Eye (tissue), 1 donor: ENCODE measurements at places on chromosomes 3 and 15.

GRCh38 chr3:186333256-186333655 lies 28.8 kb downstream of the DGKG start:
- no peak for DNase-seq

- DNase-seq, result peak; percentile 75
Measured at GRCh38 chr15:98823012-98823458, 174.7 kb downstream of the IGF1R start.

GRCh38 chr3:123286308-123287023 lies 84.7 kb downstream of the SEC22A start:
- peak; percentile 76 for DNase-seq

DNA sequence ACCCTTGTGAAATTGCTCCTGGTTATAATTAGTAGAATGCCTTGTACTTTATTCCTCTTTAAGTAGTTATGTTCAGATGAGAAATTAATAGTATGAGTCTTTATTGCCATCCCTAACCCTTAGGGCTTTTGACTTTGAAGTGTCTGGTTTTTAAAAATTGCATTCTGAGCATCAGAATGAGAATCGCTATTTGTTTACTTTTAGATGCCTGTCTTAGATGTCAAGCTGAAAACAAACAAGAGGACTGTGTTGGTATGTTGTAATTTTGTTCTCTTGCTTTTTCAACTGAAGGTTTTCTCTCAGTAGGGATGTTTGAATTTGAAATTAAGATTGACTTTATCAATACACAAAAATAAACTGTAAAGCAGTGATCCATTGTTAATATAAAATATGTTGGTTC lies 5.2 kb downstream of the RNF7 start:
- no peak for DNase-seq

DNA sequence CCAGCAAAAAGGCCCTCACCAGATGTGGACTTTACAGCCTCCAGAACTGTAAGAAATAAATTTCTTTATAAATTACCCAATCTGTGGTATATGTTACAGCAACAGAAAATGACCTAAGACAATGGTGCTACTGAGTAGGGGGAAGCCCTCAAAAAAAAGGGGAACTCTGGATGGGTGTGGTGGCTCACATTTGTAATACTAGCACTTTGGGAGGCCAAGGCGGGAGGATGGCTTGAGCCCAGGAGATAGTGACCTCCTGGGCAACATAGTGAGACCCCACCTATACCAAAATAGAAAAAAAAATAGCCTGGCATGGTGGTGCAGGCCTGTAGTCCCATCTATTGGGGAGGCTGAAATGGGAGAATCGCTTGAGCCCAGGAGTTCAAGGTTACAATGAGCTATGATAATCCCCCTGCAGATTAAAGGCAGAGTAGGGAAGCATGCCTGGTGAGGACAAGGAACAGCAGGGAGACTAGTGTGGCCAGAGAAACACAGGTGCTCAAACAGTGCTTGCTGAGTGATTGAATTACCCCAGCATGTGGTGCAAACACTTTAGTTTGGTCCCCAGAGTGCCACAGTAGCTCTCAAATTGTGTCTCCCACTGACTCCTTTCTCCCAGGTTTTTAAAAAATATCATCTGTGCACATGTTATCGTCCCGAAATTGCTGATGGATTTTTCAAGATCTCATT lies 13.9 kb upstream of the USP3 start:
- DNase-seq, result no peak

- no peak for DNase-seq
Measured at GRCh38 chr3:18207226-18207625, 217.9 kb downstream of the SATB1 start.

- no peak for DNase-seq
Measured at GRCh38 chr3:71487418-71487817, 96.1 kb downstream of the FOXP1 start.

DNA sequence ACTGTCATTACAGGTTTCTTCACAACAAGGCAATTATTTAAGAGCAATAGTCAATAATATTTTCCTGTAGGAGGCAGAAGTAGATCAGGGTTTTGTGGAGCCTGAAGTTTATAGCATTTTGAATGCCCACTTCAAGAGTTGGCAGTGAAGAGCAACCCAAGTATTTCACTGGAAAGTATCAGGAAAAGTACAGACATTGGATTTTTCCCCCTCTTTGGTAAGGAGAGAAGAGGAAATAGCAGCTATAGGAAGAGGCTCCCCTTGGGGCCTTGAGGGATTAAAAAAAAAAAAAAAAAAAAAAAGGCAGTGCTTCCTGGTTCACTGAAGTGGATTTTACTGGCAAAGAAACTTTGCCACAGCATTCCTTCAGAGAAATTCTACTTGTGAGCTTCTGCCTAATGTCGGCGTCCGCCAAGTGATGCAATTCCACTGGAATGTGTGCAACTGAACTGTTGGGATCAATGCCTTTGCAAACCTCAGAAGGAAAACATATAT lies 5.7 kb upstream of the CNTN6 start:
- DNase-seq, result peak; percentile 60

- no peak for DNase-seq
Measured at GRCh38 chr3:139198929-139199328, 144.9 kb upstream of the MRPS22 start.

- no peak for DNase-seq
Measured at GRCh38 chr15:94238539-94239118, 7.3 kb downstream of the MCTP2 start.

DNA sequence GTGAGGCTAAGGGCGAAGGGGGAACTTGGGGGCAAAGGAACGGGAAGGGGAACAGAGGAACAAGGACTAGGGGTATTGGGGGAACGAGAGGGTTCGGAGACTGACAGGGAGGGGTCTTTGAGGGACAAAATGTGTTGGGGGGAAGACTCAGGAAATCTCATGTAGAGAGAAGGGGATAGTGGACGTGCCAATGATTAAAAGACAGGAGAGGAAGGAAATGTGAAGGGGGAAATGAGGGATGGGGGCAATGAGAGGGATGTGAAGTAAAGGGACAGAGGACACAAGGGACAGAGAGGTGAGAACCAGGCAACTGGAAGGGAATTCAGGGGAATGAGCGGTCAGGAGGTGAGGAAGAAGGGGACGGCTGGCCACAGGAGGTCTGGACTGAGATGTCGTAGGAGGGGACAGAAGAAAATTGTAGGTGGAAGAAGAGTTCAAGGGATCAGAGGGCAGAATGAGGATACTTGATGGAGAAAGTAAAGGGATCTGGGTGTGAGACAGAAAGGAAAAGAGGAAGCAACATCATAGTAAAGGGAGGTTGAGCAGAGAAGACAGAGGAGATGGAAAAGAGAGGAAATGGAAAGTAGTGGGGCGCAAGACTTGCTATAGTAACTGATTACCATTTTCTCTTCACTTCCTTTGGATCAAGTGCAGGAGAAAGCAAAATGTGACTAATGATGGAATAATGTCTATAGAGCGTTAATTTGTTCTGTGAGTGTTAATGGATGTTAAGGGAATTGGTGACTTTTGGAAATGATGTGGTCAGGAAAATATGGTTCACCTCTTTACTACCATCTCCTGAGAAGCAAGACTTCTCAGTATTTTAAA lies 749 bp downstream of the RAB8B start:
- DNase-seq, result peak; percentile 65

DNA sequence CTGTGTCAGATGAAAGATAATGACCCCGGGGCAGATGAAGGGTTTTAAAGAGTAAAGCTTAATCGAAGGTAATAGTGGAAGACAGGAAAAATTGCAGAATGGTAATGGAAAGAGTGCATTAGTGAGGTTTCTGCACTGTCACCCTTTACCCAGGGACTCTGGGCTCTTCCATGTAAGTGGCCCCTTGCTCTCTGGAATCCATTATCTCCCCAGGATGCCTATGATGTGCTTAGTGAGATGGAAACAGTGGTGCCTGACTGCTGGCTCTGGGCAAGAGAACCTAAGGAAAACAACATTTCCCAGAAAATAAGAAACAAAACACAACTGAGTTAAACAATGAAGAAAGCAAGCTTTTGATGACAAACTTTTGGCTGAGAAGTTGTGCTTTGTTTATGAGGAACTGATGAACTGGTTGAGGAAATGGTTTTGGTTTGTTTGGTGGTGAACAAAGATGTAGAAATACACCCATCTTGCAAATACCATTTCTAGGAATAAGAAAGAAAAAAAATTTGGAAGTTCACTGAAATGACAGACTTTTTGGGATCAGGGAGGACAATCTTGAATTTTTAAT lies 119.9 kb upstream of the RASGRP1 start:
- peak; percentile 79 for DNase-seq

DNA sequence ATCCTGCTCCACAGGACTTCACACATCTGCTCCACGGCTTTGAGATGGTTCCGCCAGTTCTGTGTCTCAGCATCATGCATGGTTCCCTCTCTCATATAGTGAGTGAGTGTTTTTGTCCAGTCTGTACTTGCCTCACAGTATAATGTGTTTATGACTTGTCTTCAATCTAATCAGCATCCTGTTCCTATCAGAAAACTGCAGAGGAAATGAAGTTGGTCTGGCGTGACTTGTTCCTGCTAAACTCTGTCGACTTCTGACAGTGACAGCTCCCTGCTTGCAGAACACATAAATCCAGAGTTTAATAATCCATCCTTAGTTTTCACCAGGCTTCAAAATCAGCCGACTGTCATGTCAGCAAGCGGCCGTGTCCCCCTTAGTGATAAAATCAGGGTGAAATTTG lies 222.3 kb downstream of the SLCO3A1 start:
- no peak for DNase-seq

GRCh38 chr3:10249833-10250232 lies 1.6 kb downstream of the TATDN2 start:
- no peak for DNase-seq

GRCh38 chr3:18151199-18151598 lies 273.9 kb downstream of the SATB1 start:
- DNase-seq, result no peak

DNA sequence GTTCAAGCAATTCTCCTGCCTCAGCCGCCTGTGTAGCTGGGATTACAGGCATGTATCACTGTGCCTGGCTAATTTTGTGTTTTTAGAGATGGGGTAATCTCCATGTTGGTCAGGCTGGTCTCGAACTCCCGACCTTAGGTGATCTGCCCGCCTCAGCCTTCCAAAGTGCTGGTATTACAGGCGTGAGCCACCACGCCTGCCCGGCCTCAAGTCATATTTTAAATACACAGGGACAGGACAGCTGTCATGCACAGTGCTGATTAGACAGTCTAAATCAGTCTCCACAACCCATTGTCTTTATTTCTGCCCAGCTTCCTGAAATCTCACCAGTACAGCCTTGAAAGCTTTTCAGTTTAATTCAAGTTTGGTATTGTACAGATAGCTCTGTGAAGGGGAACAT lies 587.4 kb downstream of the FOXP1 start:
- no peak for DNase-seq

- DNase-seq, result no peak
Measured at GRCh38 chr3:68025189-68025588, 370.8 kb upstream of the SUCLG2 start.

GRCh38 chr3:106092792-106093191 lies 224.0 kb upstream of the CBLB start:
- no peak for DNase-seq

GRCh38 chr3:11445883-11446282 lies 173.7 kb downstream of the ATG7 start:
- DNase-seq, result no peak

DNA sequence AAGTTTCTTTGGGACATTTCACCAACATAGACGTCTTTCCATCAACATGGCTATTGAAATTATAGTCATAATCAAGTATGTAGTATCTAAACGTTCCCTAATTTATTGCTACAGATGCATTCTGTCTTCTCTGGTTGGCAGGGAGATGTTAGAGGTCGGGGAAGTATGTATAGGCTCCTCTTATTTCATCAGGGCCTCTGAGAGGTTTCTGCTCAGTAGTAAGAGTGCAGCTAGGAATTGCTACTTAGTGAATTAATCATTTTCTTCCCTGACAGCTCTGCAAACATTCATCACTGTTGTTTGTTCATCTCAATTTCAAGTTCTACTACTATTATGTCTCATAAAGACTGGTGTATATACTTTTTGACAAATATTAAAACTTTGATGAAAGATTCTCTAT lies 309.7 kb upstream of the NR2F2 start:
- DNase-seq, result peak; percentile 16

DNA sequence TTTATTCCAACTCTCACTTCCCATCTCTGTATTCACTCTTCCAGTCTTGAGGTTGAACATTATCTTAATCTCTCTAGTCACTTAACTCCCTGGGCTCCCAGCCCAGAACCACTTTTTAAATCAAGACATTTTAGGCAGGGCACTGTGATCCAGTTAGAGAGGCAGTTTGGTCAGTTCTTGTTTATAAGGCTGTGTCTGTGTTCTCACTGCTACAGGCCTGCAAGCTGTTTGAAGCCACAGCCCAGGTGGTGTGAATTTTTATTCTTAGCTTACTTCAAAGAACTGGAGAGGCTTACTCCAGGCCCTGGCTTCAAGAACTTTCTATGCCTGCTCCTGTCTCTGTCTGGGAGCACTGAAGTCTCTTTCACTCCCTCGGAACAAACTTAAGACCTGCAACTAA lies 906.1 kb downstream of the CADM2 start:
- no peak for DNase-seq

DNA sequence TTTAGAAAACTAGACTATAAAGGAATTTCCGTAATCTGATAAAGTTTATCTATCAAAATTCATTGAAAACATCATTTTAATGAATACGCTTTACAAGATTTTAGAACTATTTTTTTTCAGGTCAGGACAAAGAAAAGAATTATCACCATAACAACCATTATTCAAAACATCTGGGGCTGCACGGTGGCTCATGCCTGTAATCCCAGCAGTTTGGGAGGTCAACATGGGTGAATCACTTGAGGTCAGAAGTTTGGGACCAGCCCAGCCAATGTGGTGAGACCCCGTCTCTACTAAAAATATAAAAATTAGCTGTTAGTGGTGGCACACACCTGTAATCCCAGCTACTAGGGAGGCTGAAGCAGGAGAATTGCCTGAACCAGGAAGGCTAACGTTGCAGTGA lies 260.4 kb downstream of the WNT5A start:
- no peak for DNase-seq

DNA sequence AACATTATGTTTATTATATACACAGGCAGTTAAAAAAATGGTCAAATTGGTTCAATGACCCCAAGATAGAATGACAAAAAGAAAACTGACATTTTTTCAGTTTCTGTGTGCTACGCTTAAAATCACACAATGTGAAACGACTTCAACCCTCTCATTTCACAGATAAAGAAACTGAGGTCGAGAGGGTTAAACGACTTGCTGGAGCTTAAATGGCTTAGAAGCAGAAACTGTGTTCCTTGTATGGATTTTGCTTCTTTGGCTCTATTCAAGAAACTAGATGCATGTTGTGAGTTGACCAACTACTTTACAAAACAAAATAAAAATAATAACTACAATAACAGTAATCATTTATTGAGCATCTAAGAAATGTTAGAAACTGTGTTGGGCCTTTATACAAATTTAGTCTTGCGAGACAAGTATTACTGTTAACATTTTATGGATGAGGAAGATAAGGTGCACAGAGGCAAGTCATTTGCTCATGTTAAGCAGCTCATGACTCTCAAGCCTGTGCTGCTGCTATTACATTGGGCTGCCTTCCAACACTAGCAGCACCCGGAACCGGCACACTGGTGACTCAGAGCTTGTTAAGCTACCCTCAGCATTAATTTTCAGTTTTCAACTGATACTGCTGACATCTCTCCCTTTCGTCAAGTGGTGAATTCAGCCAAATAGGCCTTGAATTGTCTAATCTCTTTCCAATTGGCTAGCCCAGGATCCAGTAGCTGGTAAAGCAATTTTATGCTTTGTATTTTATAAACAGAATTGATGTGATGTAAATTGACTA lies 487.6 kb downstream of the NAALADL2 start:
- peak; percentile 8 for DNase-seq
